Parietal lobe (tissue), 2 donors: ENCODE measurements at places on chromosomes 2 and 18. TPM values are rescaled to one million over a fixed set of nuclear protein-coding genes. Genes with fewer than 3 reads are reported as not detected.

Gene CHRNA1
- total RNA-seq, result not detected

Gene SLC23A3
- total RNA-seq, result 0.63 TPM

Gene RPRM
- 71.7 TPM for total RNA-seq

Gene CYP26B1
- 3.4 TPM for total RNA-seq

Gene LINC00305
- not detected for total RNA-seq
